ENCODE measurements at places on chromosomes 1 and 21.
A peak's percentile ranks its signal among the peaks of the same experiment; 100 is the strongest.

GRCh38 chr1:31818206-31818605 is 2.4 kb upstream of the SPOCD1 start:
- DNase-seq: no peak

DNA sequence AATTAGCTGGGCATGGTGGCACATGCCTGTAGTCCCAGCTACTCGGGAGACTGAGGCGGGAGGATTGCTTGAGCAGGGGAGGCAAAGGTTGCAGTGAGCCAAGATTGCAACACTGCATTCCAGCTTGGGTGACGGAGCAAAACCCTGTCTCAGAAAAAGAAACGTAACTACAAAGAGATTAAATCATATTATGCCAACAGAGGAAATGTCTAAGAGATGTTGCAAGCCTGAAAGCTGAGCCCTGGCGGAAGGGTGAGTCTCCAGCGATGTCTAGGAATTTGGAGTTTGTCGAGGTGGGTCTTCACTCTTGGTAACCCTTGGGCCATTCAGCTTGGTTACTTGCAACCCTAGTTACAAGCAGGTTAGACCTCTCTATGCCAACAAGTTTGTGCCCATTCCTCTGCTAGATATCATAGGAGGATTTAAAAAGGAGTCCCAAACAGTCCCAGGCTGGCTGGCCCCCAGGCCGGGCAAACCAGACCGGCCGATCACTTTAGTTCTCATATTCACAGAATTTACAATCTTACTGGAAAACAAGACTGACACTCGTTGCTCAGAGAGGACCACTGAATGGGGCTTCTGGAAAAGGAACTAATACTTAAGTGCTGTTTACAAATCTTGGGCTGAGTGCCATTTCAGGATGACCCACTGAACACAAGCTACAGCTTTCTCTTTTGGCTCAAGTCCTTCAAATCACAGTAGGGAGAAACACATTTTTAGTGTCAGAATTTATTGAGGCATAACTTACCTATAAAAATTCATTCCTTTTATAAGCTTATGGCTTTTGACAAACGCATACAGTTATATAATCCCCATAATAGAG is 27.1 kb downstream of the SLC30A1 start:
- DNase-seq: peak; percentile 62

DNA sequence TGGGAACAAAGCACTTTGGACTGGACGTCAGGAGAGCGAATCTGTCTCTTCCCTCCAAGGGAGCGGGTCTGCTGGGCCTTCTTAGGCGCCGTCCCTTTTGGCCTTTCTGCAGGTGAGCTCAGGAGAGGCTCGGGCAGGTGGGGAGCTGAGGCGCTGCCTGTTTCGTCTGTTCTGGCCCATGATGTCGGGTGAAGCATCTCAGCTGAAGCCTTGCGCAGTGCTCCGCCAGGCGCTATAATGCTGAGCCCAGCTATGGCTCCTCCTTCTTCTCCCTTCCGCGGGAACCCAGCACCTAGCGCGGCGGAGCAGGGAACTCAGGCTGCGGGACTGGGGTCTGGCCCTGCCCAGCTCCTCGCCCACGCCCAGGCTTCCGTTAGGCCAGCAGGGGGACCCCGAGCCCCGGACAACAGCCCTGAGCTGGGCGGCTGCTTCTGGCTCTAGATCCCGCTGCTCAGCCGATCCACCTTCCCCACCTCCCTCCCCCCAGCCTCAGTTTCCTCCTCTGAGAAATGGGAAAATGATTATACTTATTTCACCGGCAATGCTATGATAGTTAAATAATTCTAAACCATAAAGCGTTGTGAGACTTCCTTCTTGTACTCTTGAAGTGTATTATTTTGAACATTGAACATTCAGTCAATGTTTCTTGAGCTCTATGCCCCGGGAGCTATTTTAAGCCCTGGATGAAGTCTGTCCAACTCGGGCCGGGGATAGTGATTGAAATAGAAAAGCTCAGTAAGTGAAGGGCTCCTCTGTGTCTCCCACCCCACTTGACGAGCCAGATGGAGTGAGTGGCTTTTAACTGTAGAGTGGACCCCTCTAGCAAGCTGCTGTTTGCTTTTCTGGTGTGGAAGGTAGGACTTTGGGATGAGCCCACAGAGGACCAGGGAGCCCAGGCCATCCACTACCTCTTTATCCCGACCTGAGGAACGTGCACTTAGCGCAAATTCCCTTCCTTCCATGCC is 9.6 kb upstream of the ADORA1 start:
- DNase-seq: peak; percentile 53

- peak; percentile 42 for DNase-seq
Measured at GRCh38 chr1:3453203-3453761, 1.2 kb upstream of the ARHGEF16 start.

DNA sequence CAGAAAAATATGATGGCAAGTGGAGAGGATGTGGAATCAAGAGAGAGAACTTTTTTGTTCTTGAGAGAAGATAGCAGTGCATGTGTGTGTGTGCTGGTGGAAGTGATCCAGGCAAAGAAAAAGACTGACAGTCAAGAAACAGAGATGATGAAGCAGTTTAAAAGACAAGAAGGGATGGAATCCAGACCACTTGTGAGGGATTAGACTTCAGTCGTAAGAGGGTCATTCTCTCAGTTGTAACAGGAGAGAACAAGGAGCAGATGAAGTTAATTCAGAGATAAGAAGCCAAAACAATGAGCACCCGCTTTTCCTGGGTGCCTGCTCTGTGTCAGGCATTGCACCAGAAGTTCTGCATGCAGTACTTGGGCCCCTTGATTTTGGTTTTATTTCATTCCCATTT is 76.6 kb downstream of the RNF220 start:
- no peak for DNase-seq

DNA sequence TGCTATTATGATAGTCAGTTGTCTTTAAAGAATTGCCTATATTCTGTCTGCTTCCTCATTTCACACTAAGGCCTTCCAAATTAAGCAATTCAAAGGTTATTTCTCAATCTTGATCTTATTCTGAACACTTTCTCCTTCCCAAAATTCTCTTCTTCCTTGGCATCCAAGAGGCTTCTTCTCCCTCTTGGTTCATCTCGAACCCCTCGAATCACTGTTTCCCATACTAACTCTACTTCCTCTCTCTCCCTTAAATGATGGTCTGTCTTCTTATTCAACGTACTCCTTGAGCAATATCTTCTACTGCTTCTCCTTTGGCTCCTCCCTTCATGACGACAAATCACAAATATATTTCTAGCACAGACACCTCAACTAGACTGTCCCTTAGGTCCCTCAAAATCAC is 4.5 kb downstream of the COPA start:
- DNase-seq: no peak

- DNase-seq: peak; percentile 16
Measured at GRCh38 chr1:186708694-186709097, 28.5 kb upstream of the PTGS2 start.

DNA sequence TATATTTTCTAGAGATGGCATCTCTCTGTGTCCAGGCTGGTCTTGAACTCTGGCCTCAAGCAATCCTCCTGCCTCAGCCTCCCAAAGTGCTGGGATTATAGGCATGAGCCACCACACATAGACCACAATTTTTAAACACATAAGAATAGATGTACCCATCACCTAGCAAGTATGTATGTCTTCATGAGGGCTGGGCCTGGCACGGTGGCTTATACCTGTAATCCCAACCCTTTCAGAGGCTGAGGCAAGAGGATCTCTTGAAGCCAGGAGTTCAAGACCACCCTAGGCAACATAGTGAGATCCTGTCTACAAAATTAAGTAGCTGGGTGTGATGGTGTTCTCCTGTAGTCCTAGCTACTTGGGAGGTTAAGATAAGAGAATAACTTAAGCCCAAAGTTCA is 13.8 kb downstream of the UQCRH start:
- no peak for DNase-seq

DNA sequence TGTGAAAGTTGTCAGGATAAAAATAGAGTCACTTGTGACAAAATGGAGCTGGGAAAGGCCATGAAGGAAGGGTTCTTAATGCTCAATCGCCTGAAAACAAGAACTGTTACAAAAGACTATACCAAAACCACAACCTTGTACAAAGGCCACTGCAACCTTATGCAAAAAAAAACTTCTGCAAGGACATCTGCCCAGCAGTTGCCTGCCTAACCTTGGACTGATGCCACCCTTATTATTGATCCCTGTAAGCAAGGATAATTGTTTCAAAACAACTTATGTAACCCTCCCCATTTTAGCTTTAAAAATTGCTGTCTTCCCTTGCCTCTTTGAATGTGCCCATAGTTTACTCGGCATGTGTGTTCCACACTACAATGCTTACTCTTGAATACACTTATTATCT is 5.7 kb downstream of the ALG14 start:
- DNase-seq: no peak
